ENCODE measurements at places on chromosomes 1 and 21.

GRCh38 chr1:89808441-89809117 lies 12.3 kb upstream of the LRRC8D start:
- peak; percentile 59 for DNase-seq

- DNase-seq = no peak
Observed at GRCh38 chr21:39657091-39657689, 44.5 kb downstream of the B3GALT5 start.

GRCh38 chr1:156489166-156489934 lies 11.2 kb downstream of the MEF2D start:
- DNase-seq = no peak

DNA sequence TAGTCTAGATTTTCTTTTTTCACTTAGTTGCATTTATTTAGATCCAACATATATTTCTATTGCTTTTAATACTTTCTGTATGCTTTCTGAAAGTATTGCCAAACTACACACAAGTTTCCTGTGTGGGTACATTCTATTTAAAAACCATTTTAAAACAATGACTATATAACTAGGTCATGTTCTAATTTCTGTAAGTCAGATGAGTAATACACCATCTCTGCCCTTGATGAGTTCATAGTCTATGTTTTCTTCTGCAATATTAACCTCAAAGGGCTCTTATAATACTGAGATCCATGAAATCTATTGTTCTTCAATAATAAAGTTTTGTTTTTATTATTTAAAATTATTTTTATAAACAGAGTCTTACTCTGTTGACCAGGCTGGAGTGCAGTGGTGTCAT lies 68.3 kb downstream of the RNASEL start:
- peak; percentile 17 for DNase-seq

DNA sequence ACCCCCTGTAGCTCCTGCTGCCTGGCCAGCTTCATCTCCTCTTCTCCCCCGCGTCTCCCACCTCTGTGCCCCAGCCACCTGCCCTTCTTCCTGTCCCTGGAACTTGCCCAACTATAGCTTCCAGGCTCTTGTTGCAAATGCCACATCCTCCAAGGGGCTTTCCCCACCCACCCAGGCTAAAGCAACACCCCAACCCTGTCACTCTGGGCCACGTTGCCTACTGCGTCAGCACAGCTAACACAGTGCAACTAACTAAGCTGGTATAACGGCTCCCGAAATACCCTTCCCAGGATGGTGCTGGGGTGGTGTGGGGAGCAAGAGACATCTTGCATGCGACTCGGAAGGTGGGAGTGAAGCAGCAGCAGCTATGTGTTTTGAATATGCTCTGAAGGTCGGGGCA lies 19.7 kb downstream of the CAMK2N1 start:
- DNase-seq = no peak

GRCh38 chr21:45158491-45159423 lies 84.4 kb downstream of the ADARB1 start:
- DNase-seq = no peak

- DNase-seq = no peak
Observed at GRCh38 chr1:11787804-11788436, 17.8 kb downstream of the MTHFR start.

DNA sequence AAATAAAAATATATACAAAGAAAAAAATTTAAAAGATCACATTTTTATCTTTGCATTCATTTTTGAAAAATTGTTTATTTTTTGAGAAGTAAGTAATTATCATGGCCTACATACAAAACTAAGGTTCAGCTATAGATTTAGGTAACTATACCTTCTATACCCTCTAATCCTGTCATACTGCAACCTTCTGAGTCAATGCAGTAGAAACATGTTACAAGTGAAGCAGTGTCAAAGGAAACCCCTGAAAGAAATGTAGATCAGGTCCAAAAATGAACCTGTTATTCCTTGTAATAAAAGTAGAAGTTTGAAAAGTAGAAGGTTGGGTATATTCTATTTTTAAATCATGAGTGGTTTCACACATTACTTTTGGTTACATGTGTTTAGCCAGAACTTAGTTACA lies 51.3 kb downstream of the PTGS2 start:
- no peak for DNase-seq

DNA sequence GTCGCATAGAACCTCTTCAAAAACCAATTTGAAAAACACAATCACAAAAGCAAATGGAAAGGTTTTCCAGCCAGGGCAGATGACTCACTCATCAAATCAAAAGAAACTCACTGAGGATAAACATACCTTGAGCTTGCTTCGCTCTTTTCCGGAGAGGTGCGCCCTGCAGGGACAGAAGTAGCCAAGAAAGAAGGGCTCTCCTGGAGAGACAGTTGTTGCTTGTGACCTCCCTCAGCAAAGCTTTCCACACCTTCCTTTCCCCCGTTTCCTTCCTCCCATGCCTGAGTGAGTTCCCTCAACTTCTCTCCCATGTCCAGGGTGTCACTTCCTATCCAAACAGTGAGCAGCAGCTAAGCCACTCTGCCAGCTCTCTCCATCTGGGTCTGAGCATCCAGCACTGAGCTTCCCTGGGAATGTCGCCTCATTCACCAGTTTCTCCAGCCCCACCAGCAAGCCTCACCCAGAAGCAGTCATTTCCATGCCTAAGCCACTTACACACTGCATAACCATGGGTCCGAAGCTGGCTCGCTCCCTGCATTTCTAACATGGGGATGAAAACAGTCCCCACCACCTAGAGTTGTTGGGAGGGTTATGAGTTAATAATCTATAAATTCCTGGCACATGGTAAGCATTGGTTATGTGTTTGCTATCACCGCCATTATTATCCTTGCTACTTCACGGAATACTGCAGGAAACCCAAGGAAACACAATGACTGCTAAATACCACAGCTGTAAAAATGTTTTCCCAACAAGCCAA lies 75.0 kb downstream of the PTPN14 start:
- DNase-seq = peak; percentile 22

GRCh38 chr1:112712701-112713128 lies 2.4 kb downstream of the PPM1J start:
- no peak for DNase-seq

DNA sequence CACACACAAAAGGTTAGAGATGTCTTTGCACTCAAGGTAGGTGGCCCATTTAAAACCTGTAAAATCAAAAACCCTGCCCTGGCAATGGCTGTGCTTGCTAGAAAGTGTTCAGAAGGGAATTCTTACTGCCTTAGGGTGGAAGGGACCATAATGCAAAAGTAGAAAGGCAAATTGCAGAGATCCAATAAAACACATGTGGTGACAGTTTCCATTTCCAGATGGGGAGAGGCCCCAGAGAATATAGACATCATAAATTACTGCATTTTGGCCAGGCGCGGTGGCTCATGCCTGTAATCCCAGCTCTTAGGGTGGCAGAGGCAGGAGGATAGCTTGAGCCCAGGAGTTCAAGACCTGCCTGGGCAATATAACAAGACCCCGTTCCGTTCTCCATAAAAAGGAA lies 13.0 kb downstream of the FMO1 start:
- DNase-seq = no peak

DNA sequence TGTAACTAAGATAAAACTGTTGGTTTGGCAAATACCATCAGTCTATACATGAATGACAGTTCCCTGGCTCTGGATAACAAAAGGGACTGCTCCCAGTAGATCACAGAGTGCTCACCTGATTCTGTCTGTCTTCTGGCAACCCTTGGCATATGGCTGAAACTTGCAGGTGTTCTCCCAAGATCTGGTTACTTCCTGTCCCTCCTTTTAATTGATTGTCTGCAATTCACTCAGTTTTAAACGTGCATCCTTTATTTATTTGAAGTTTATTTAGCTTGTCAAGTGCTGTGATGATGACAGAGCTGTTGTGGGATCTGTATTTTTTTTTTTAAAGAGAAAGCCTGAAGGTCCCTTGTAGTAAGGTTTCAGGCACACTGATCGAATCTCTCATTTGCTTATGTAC lies 3.4 kb downstream of the KCNA3 start:
- no peak for DNase-seq

DNA sequence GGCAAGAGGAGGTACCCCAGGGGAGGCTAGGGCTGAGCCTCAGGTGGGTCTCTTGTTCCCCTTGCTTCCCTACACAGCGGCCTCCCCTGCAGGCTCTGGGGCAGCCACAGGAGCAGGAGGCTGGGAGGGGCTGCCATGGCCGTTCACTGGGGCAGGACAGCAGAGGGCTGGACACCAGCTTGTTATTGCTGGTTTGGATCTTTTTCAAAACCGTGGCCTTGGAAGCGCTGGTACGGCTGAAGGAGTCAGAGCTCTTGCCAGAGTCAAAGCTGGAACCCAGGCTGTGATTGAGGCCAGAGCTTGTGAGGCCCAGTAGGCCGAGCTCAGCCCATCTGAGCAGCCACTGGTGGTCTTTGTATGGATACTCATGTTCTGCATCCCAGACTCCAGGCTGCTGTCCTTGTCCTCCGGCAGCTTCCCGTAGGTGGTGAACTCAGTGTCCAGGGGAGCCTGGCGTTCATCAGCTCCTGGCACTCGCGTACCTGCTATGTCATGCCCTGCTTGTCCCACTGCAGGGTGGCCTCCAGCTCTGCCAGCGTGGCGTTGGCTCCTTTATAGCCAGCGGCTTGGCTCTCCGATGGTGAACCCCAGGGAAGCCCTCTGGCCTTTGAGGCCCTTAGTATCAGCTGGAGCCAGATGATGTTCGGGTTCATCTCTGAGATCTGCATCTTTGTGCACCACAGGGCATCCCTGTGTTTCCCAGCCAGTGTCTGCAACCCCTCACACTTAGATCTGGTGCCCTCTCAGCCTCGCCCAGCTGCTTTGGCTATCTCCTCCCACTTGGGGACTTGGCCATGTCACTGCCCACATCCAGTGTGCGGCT lies 40.3 kb upstream of the THEM4 start:
- no peak for DNase-seq

DNA sequence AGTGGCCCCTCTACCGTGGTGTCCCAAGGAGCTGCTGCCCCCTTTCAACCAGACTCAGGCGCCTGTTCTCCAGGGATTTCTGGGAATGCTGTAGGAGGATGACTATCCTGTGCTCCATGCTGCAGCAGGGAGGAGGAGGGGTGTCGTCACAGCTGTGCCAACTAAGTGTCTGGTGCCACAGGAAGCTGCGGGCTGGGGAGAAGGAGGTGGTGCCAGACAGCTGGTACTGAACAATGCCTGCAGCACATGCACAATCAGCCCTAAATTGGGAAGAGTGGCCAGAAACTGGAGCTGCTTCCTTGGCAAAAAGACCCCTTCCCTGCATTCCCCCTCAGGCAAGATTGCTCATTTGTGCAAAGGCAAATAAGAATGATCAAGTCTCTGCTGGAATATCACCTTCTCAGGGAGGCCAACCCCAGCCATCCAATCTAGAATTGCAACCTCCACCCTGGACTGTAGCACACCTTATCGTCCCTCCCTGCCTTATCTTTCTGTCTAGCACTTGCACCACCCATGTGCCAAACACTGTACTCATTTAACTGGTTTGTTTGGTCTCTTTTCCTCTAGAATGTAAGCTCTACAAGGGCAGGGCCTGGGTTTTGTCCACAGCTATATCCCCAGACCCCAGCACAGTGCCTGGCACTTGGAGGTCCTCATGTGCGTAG lies 33.3 kb downstream of the LAMB3 start:
- DNase-seq = peak; percentile 27

- peak; percentile 54 for DNase-seq
Observed at GRCh38 chr1:42179275-42179674, 14.7 kb upstream of the GUCA2A start.

GRCh38 chr1:214447557-214447871 lies 103.9 kb downstream of the PTPN14 start:
- peak; percentile 82 for DNase-seq

- no peak for DNase-seq
Observed at GRCh38 chr1:99758073-99758511, 8.3 kb downstream of the FRRS1 start.

DNA sequence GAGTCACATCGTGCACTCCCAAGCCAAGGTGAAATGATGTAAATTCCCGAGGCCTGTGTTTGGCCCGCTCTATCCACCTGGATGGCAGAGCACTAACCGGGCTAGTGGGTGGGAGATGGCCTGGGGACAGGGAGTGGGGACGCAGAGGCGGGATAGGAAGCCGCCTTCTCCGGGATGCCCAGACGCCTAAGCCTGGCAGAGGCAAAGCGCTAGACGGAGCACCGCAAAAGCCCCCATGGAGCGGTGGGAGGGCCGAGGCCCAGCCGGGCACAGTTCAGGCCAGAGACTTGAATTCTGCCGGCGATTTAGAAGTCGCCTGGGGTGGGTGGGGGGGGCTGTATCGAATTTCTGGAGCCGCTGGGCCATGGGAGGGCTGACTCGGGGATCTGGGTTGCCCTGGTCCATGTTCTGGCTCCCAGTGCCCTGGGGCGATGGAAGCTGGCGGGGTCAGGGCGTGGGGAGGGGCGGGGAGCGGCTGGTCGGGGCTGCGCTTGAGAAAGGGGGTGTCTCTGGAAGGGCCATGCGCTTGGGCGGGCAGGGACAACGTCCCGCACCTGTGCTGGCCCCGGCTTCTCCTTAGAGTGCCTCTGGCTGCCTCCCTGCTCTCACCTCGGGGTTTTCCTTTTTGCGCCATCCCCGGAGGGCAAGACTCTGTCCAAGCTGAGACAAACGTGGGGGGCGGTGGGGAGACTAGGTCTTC lies 28.0 kb downstream of the KIAA2013 start:
- DNase-seq = no peak
